ENCODE measurements at places on chromosomes 1 and 21. TPM values are rescaled to one million over a fixed set of nuclear protein-coding genes. Genes with fewer than 3 reads are reported as not detected.

DNA sequence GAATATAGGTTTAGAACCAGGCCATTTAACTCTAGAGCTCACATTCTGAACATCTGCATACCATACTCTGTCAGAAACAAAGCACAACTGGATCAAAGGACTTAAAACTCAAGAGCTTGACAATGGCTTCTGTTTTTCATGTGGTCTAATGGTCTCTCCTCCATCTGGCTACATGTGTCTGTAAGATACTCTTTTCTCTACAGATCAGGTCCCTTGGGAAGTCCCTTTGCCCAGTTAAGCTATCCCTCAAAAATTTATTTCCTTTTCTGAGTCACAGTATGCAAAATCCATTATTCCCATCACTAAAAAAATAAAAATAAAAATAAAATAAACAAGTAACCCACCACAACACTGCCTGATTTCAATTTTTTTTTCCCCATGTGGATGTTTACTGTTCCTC is 357.0 kb upstream of the PRMT6 start:
- no peaks in the 10 kb centered on the region for H3K36me3 ChIP-seq
- H3K27ac ChIP-seq: no peak overlapping the region
- H3K27me3 ChIP-seq: no peaks in the 10 kb centered on the region
- H3K4me1 ChIP-seq: no peaks in the 10 kb centered on the region
- DNase-seq: no peak

DNA sequence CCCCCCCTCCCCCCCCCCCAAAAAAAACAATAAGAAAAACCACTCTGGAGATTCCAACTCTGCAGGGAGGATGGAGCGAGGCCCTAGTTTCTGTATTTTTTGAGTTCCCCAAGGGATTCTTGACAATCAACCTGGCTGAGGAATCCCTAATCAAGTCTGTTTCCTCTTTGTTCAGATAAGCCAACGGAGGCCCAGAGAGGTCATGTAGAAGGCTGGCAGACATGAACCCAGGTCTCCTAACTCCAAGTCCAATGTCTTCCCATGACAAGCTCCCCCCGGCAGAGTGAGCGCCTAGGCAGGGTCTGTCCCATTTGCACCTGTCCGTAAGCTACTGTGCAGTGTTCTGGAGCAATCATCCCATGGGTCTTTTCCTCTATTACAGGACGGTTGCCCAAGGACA is 39.5 kb downstream of the LRRC71 start:
- no peak overlapping the region for H3K27ac ChIP-seq
- no peak overlapping the region for H3K4me3 ChIP-seq
- H3K27me3 ChIP-seq: no peaks in the 10 kb centered on the region
- H3K36me3 ChIP-seq: peaks cover 38% of the 10 kb centered on the region
- H3K4me1 ChIP-seq: no peaks in the 10 kb centered on the region
- no peak for DNase-seq

GRCh38 chr1:109908836-109909235 is 1.8 kb upstream of the CSF1 start:
- no peaks in the 10 kb centered on the region for H3K36me3 ChIP-seq
- H3K27me3 ChIP-seq: no peaks in the 10 kb centered on the region
- no peak for DNase-seq
- H3K4me1 ChIP-seq: peaks cover 40% of the 10 kb centered on the region
- no peak overlapping the region for H3K27ac ChIP-seq
- no peak overlapping the region for H3K4me3 ChIP-seq

DNA sequence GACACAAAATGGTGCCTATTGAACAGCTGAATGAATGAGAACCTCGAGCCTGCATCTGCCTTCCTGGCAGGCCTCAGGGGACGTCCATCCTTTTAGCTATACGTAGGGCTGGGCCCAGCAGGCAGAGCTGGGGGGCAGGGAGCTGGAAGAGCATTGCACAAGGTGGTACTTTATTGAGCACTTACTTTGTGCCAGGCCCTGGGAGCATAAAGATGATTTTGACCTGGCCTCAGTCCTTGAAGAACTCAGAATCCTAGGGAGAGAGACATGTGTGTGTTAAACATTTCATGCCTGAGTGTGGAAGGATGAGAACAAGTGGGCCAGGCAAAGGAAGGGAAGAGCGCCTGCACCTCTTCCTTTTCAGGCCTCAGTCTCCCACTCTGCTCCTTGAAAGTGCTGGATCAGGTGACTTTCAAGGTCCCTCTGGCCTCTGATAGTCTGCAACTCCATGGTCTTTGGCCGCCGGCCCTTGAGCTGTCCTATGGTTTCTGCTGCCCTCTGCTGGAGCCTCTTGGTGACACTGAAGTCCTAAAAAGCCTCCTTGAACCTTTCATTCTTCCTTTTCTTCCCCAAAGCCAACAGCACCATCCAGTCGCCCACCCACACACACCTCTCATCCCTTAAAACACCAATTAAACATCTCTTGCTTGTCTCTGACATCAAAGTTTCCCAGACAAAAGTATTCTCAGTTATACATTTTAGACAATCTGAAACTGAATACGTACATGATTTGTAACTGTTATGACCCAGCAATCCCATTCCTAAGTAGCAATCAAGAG is 3.5 kb upstream of the PEAR1 start:
- no peak overlapping the region for H3K4me3 ChIP-seq
- H3K36me3 ChIP-seq: no peaks in the 10 kb centered on the region
- peaks cover 9% of the 10 kb centered on the region for H3K27me3 ChIP-seq
- DNase-seq: peak; percentile 79
- H3K4me1 ChIP-seq: no peaks in the 10 kb centered on the region

GRCh38 chr1:86318436-86318835 is 77.7 kb downstream of the ODF2L start:
- no peaks in the 10 kb centered on the region for H3K4me1 ChIP-seq
- no peak overlapping the region for H3K4me3 ChIP-seq
- no peak overlapping the region for H3K27ac ChIP-seq
- H3K36me3 ChIP-seq: no peaks in the 10 kb centered on the region

- H3K27ac ChIP-seq: no peak overlapping the region
- no peaks in the 10 kb centered on the region for H3K36me3 ChIP-seq
- no peaks in the 10 kb centered on the region for H3K4me1 ChIP-seq
- H3K27me3 ChIP-seq: no peaks in the 10 kb centered on the region
- DNase-seq: no peak
Observed at GRCh38 chr1:68083686-68084085, 33.3 kb upstream of the DIRAS3 start.

DNA sequence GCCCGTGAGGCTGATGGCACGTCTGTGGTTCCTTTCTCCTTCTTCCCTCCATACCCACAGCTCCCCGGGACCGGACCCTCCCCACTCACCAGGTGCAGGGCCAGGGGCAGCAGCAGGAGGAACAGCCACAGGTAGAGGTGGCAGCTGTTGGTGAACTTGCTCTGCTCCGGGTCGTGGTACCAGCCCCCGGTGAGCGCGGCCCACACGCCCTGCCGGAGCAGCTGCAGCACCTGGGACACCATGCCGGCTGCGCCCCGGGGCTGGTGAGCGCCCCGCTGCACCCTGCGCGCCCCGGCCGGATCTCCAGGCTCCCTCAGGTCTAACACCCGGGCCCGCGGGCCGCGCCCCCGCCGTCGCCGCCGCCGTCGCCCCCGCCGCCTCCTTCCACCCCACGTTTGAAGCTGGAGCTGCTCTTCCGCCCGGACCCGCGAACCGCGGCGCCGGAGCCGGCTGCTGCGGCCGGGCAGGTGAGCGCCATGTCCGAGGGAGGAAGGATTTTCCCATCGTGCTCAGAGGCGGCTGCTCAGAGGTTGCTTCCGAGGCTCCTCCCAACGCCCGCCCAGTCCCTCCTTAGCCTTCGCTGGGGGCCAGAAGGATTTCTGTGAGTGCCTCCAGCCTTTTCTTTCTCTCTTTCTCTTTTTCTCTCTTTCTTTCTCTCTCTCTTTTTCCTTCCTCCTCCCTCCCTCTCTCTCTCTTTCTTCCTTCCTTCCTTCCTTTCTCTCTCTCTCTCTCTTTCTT is at the start of gene PCNX2:
PCNX2 (minus strand) TSS at position 489 of the 738 bp plus-strand sequence; CDS start at position 242, 247 bp downstream.
- H3K4me1 ChIP-seq: no peaks in the 10 kb centered on the region
- H3K27ac ChIP-seq: no peak within 1 kb of the TSS
- DNase-seq: no peak
- peaks cover 6% of the 10 kb centered on the region for H3K27me3 ChIP-seq
- H3K4me3 ChIP-seq: peak within 1 kb of the TSS; percentile 58
- H3K36me3 ChIP-seq: no peaks in the 10 kb centered on the region

DNA sequence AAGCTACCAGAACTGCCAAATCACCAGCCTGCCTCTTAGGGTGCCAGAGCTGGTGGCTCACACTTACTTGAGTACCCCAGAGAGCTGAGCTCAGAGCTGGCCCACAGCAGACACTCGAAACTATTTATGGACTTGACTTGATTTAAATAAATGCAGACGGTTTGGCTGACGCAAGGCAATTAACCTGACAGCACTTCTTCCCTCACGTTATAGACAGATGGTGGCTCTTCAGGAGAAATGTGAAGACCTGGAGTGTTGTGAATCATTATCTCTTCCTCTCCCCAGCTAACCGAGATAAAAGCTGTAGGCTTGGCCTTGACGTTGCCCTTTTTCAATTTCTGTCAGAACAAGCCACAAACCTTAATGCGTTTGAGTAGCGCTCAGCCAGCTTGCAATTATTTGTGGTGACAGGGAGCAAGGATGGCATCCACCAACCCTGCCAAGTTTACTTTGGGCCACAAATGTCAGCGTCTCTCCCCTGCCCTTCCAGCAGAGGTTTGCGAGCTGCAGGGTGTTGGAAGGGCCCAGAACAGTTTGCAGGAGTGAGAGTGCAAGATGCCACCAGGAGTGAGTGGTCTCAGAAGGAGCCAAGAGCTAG is 34.0 kb upstream of the BCAR3 start:
- H3K36me3 ChIP-seq: no peaks in the 10 kb centered on the region
- no peak for DNase-seq
- H3K4me1 ChIP-seq: no peaks in the 10 kb centered on the region
- H3K27ac ChIP-seq: no peak overlapping the region
- H3K27me3 ChIP-seq: no peaks in the 10 kb centered on the region

- peak overlapping the region; percentile 87 for H3K4me3 ChIP-seq
- H3K36me3 ChIP-seq: no peaks in the 10 kb centered on the region
- H3K27ac ChIP-seq: peak overlapping the region; percentile 76
Observed at GRCh38 chr21:37074197-37074510, 1.1 kb downstream of the TTC3 start.

DNA sequence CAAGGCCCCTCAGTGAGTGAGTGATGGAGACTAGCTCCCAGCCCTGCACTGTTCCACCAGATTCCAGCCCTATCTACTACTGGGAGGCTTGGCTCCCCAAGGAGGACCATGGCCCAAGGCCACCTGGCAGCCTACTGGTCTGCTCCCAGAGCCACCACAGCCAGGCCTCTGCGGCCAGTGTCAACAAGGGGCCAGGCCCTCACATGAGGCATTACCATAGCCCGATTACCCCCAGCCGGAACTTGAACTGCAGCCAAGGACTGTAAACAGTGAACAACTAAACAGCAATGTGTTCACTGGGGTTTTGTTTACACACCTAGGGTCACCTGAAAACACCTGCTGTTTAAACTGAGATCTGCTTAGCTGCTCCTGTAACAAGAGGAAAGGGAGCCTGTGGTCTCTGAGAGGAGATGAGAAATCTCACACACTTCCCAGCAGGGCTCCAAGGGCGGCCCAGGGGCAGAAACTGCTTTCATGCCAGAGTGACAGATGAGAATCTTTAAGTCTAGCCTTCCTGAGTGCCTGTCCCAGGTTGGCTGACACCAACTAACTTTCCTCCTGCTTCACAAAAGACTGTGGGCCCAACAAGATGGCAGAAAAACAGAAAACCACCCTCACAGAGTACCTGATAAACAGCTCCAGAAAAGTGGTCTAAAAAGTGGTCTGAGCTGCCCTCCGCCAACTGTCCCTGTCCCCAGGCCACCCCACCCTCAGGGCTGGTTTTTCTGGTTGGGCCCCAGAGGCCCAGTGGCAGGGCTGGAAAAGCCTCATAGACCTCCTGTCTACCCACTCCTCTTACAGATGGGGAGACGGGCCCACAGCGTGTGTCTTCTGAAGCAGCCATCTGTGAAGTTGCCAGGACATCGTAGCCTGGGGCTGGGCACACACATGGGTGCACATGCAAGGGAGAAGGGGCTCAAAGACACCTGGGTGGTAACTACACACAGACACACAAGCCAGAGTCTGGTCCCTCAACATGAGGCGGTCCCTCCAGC is 28.8 kb downstream of the MEF2D start:
- H3K27me3 ChIP-seq: no peaks in the 10 kb centered on the region
- DNase-seq: peak; percentile 98
- peaks cover 71% of the 10 kb centered on the region for H3K36me3 ChIP-seq
- peak overlapping the region; percentile 85 for H3K27ac ChIP-seq

DNA sequence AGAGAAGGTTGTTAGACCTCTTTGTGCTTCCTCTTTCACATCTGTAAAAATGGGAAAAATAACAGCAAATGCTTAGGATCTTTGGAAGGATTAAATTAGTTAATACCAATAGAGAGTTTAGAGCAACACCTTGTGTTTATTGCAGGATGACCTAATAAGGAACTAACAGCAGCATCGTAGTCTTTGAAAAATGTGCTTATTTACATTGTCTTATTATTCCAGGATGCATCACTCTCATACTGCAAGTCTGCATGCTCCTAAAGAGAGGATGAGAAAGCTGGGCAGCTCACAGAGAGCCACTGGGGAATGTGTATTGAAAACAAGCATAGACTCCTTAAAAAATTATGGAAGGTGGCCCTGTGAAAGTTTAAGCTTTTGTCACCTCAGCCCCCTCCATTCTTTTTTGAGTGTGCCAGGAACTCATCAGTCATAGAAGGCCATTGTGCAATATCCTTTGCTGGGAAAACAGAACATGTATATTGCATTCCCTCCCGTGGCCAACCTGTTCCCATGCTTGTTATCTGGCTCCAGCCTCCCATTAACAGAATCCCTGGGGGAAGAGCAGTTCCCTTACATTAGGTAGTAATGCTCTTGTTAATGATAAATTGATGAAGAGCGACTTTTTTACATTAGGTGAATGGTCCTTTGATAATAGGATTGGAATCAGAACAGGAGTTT is 180.7 kb downstream of the ZNF326 start:
- no peaks in the 10 kb centered on the region for H3K36me3 ChIP-seq
- no peaks in the 10 kb centered on the region for H3K4me1 ChIP-seq
- no peak overlapping the region for H3K27ac ChIP-seq
- no peak for DNase-seq
- no peak overlapping the region for H3K4me3 ChIP-seq

The NES gene
- total RNA-seq: 7.5 TPM

The VANGL1 gene
- total RNA-seq: 4.3 TPM

The GBP7 gene
- total RNA-seq: 24.6 TPM

The CD5L gene
- 53.9 TPM for total RNA-seq

The OR6K3 gene
- not detected for total RNA-seq
